ENCODE measurements at places on chromosomes 7 and 10.
A peak's percentile ranks its signal among the peaks of the same experiment; 100 is the strongest.

DNA sequence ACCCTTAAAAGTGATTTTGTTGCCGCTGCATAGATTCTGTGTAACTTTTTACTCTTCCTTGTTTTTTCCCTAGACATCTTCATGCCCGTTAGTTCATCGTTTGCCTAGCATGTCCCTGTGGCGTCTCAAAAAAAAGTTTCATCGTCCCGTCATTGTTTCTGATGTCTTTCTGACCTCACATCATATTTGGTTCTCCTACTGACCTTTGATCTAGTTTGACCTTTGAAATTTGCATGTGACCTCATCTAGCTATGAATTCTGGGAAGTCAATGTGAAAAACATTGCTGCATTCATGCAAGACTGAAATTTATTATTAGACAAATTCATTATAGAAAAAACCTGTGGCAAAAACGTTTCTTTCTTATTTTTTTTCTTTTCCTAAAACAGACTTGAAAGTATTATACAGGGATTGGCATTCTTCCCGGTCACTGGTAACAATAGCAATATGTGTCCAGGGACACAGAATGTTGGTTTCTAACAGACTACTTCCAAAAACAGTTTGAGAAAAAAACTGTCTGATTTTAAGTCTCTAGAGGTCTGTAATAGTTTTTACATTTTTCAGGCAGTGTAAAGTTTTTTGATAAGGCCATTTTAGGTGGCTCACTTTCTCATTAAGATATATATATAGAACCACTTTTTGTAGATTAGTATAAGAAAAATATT is 280.9 kb downstream of the USP6NL start:
- DNase-seq = no peak

- no peak for DNase-seq
Measured at GRCh38 chr10:69562731-69563254, 10.4 kb downstream of the NEUROG3 start.

GRCh38 chr7:111517549-111517951 is 44.7 kb downstream of the IMMP2L start:
- no peak for DNase-seq

DNA sequence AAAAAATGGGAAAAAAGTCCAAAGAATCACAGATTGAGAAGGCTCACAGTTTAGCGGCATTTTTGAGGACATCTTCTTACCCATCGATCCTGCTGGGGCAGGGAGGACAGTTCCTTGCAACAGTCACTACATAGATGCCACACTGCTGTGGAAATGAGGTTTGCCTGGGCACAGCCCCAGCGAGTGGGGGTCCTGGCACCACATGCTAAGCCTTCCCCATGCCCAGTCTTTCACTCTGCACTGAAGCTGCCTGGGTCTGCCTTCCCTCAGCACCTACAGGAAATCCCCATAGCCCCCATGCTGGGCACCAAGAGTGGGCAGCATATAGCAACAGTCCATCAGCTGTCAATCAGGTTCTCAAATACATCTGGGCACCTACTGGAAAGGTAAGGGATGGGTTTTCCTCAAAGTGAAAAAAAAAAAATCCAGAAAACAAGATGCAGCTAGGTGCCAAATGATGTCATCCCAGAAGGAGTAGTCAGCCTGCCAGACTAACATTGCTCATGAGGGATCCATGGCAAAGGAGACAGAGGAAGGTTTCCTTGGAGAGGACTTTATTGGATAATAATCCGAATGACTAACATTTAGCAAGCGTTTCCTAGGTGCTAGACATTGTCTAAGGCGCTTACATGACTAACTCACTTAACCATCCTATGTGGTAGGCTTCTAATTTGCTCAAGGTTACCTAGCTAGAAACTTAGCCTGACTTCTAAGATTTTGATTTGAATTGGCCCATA is 125.7 kb upstream of the CXCL12 start:
- DNase-seq = no peak

- no peak for DNase-seq
Measured at GRCh38 chr10:49000437-49001398, 61.1 kb upstream of the LRRC18 start.

DNA sequence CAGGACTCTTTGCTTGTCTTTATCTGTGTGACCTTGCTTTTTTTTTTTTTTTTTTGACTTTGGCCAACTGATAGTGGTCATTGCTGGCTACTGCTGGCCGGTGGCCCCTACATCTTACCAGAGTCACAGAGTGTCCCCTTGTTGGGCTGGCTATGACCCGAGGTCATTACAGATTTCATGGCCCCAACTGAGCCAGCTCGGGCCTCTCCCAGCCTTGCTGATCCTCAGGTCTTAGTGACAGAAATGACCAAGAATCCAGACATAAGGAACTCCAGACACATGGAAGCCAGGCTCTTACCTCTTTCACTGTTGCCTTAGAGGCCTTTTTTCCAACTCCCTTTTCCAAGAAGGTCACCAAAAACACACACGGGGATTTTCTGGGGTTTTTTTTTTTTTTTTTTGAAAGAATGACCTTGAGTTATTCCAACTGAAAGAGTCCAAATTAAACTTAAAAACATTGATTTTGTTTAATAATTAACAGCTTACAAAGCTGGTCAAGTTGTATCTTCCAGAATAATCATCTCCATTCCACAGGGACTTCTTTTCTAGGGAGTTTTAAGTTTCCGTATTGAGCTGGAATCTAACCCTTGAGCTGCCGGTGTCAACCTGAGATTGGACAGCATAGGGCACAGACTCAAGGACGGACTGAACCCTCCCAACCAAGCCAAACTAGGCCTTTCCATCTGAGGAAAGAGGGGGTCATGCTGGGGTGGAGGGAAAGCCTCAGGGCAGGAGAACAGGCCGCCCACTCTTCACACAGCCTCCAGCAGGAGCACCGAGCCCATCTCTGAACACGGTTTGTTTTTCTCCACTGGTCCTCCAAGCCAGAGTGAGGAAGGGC is 43.8 kb downstream of the PIK3AP1 start:
- no peak for DNase-seq

GRCh38 chr10:11116361-11116760 is 98.7 kb downstream of the CELF2 start:
- DNase-seq = no peak

- no peak for DNase-seq
Measured at GRCh38 chr7:39453743-39454355, 112.4 kb upstream of the YAE1 start.

DNA sequence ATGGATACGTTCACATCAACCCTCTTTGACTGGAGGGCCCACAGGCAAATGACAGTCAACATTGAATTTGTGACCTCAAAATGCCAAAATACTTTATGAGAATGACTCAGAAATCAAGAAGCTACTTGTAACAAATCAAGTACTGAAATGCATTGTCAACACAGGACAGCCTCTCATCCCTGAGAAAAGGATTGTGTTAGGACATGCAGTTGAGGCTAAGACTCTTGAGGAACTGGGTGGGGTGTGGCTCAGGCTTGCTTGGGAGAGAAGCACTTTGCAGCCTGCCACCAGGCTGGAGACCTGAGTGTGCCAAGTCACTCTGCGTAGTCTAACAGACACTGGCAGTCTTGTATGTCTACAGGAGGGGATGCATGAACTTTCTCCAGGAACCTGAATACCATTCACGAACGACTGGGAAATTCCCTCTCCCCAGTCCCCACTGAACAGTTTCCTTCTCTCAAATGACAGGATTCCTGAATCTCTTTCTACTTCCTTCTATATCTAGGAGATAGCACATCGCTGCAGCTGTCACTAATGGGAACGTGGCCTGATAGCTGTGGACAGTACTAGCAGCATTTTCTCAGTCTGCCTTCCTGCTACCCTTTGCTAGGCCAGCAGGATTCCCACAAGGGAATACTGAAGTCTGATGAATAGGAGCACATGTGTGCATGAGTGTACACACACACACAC is 3.3 kb upstream of the SMO start:
- DNase-seq = no peak

GRCh38 chr7:88363249-88363648 is 56.6 kb upstream of the STEAP4 start:
- DNase-seq = no peak

- DNase-seq = no peak
Measured at GRCh38 chr7:50684011-50684712, 98.5 kb downstream of the GRB10 start.

DNA sequence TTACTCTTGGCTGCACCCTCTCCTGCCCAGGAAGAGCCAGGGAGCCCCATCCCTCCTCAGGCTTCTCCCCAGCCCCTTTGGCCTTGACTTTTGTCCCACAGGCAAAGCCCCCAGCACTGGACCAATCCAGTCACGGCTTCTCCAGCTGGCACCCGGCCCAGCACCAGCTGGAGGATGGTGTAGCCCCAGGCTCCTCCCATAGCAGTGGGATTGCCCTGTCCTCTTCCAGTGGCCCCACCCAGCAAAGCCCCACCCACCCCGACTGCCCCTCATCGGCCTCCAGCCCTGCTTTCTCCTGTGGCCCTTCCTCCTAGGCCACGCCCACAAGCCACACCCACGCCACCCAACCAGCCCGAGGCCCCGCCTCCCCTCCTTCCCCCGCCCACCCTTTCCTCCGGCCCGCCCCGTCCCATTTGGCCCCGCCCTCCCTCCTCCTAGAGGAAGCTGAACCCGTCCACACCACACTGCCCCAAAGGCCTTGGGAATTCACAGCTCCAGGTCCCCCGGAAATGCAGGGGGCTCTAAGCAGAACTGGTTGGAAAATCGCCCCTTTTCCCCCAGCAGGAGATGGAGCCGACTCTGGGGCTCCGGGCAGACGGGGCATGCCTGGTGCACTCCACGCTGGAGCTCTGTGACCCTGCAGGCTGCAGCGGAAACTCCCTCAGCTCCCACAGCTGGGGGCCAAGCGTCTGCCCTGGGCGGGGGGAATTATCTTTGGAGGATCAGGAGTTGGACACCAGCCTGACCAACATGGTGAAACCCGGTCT is 25.2 kb downstream of the GET4 start:
- peak; percentile 43 for DNase-seq

- no peak for DNase-seq
Measured at GRCh38 chr10:103660364-103661197, 167.1 kb downstream of the NEURL1 start.

DNA sequence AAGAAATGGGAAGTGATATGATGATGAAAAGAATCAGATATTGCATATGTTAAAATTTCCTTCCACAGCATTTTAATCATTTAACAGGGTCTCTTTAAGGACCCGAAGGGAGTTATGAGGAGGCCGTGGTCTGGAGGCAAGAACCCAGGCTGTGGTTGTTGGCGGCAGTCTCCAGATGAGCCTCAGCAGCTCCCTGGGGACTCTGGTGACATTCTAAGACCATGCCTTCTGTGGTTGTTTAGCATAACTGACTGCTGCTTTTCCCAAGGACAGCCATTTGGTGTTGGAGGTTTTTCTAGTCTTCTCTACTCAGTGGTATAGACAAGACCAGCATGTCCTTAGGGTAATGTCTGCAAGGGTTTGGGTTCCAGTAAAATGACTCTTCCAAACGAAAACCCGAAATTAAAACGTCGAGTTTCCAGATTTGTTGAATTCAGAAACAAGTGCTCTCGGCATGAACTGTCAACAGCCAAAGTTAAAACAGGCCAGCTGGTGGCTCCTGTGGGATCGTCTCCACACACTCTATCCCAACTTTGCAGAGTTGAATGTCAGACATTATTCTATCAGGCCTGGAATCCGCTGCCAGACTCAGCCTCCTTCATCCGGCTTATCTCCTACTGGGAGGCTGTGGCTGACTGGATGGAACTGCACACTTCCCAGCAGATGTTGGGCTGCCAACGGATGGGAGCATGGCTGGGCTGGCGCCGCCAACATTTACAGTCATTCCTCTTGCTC is 183.1 kb downstream of the TAX1BP1 start:
- DNase-seq = no peak

- no peak for DNase-seq
Measured at GRCh38 chr7:16753932-16754855, 639 bp downstream of the TSPAN13 start.

DNA sequence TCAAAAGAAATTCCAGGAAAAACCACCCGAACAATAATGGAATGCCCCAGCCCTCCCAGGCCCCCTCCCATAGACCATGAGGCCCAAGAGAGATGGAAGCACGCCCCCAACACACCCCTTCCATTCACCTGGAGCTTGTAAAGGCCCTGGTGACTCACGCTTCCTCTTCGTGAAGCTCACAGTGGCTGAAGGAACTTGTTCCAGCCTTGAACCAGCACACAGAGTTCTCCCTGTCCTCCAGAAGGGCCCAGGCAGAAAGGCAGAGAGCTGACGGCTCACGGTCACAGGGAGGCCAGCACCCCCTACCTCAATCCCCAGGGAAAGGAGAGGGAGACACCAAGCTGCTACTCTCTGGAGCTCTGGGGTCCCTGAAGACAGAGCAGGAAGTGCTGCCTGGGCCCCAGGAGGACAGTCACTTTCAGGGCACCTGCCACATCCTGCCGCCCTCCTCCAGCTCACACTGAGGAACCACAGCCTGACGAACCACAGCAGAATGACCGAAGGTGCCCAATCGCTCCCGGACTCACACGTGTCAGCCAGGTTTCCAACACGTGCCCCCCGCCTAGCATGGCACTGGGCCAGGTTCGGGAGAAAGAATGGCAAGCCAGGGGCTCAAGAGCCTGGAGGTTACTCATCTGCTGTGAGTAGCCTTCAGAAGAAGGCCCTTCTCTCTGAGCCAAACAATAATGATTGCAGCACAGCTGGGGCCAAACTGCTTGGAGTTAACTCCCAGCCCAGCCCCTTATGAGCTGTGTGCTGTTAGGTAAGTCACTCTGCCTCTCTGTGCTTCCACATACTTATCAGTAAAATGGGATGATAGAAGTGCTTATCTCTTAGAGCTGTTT is 52.8 kb downstream of the DLG5 start:
- DNase-seq = peak; percentile 69

- no peak for DNase-seq
Measured at GRCh38 chr7:47809387-47809786, 138.9 kb downstream of the PKD1L1 start.

- DNase-seq = no peak
Measured at GRCh38 chr7:141290973-141291372, 217.1 kb downstream of the TMEM178B start.

- no peak for DNase-seq
Measured at GRCh38 chr7:143325240-143325639, 9.3 kb downstream of the CLCN1 start.

DNA sequence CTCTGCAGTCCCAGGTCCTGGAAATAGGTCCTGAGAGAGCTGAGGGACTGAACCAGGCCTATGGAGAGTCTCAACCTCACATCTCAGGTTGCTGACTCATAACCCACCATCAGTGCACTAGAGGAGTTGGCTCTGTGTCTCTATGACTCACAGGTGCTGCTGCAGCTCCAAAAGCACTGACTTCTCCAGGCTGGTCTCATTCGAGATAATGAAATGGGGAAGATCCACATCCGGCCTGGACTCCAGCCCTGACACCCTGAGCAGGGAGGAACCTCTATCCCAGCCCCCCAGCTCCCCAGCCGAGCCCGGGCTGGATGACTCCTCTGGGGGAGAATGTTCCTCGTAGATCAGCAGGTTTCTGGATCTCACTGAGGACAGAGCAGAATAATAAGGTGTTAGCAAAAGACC is 35.5 kb upstream of the DGKI start:
- DNase-seq = peak; percentile 82

Measured in uterus (tissue), 4 donors.